ENCODE measurements at places on chromosomes 7 and 10.
A peak's percentile ranks its signal among the peaks of the same experiment; 100 is the strongest.

DNA sequence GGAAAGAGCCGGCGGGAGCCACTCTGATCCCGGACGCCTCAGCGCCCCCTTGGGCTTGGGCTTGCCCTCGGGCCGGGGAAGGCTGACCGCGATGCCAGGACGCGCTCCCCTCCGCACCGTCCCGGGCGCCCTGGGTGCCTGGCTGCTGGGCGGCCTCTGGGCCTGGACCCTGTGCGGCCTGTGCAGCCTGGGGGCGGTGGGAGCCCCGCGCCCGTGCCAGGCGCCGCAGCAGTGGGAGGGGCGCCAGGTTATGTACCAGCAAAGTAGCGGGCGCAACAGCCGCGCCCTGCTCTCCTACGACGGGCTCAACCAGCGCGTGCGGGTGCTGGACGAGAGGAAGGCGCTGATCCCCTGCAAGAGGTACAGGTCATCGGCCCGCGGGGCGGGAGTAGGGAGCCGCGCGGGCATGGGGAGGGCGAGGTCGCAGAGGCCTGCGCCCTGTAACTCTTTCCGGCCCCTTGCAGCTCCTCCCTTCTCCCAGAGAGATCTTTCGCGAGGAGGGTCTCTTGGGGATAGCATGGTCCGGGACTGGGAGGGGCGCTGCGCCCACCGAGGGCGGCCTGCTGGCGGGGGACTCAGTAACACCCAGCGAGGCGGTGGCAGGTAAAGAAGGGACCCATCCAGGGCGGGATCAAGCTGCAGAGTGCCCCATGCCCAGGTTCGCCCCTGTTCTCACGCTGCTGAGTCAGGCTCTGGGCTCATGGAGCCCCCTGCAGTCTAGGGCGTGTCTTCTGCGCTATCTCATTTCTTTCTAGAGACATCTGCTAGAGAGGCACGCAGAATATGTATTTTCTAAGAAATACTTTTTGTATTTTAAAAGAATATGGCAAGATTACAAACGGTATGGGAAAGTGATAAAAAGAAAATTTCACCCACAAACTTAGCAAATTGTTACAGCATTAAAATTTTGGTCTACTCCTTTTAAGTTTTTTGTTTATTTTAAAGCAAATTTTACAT, 687 bp downstream of the EPDR1 start:
- DNase-seq: peak; percentile 80

- DNase-seq: no peak
Observed at GRCh38 chr7:51321961-51322515, 5.4 kb upstream of the COBL start.

DNA sequence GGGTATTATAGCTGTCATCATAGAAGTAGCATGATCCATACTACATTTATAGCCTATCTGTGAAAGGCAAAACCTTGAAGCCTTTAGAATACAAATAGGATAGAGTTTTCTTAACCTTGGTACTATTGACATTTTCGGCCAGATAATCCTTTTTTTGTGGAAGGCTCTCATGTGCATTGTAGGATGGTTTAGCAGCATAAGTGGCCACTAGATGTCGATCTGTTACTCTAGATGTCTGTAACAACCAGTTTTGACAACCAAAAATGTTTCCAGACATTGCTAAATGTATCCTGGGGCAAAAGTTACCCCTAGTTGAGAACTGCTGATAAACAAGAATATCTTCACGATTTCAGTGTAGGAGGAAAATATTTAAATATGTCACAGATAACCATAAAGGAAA, 319.4 kb upstream of the GALNT17 start:
- DNase-seq: no peak

GRCh38 chr10:47184724-47185330, 115.2 kb upstream of the GDF10 start:
- no peak for DNase-seq

DNA sequence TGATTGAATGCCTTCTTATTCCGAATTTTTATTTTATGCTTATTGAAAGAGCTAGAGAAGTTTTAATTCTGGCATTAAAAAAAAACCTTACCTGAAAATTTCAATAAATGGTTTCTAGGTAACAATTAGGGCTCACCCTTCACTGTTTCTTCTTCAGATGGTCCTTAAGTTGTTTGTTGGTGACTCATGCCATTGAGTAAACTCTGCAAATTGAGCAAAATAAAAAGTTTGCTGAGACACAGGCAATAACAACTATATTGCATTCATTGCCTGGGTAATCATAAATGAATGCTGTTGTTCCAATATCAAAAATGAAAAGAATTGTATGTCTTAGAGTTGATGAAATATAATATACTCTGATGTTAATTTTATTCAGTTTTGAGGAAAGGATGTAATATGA, 300.3 kb downstream of the CDK14 start:
- DNase-seq: no peak
